Stimulated activated CD8-positive, alpha-beta memory T cell treated with anti-CD3 and anti-CD28 coated beads, Interleukin-4, amount 100 ng/mL, for 1 hour (primary cell): ENCODE measurements at places on chromosomes 7 and 10.

DNA sequence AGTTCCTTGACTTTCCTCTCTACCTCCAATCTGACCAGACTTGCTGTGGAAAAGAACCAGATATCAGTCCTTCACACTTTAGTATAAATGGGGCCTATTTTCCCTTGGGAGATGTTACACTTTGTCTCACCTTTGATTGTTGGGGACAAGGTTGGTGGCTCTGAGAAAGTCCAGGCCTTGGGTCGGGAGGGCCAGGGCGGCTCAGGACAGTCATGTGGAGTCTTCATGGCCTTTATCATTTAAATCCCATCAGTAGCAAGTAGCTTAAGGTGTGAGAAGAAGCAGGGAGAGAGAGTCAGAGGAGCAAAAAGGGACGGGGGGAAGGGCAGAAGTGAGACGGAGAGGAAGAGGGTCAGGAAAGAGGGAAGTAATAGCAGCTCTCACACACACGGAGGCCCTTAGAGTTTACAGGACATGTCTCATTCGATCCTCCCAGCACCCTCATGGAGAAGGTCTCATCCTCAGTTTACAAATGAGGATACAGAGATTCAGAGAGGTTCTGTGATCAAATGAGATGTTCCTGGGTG lies 40.5 kb downstream of the TBATA start:
- no peak for DNase-seq

DNA sequence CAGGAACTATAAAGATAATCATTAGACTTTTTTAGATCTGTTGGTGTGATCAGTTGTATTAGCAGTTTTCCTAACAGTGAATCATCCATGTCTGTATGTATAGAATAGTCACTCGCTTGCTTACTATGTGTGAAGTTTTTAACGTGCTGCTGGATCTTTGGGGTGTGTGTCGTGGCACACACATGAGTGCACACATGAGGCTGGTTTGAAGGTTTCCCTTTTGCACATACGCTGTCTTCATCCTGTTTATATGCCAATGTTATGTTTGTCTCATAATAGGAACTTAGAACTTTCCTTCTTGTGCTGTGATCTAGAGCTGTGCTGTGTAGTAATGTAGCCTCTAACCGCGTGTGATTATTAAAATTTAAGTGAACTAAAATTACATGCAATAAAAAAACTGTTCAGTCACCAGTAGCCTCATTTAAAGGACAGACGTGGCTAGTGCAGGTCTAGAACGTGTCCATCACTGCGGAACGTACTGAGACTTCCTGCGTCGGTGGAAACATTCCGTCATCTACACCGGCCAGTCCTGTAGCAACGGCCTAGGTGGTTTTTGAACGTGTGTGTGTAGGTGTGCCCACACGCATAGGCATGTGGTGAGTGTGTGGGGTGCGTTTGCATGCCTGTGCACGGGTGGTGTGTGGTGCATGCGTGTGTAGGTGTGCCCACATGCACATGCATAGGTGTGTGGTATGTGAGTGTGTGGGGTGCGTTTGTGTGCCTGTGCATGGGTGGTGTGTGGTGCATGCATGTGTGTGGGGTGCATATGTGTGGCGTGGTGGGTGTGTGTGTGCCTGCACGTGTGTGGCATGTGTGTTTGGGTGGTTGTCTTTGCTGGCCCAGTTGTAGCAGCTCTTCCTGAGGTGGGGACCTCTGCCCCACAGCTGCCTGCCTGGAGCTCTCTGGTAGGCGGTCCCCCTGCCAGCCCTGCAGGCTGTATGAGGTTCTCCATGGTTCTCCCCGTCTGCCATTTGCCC lies 56.6 kb downstream of the INPP5A start:
- DNase-seq, result no peak

DNA sequence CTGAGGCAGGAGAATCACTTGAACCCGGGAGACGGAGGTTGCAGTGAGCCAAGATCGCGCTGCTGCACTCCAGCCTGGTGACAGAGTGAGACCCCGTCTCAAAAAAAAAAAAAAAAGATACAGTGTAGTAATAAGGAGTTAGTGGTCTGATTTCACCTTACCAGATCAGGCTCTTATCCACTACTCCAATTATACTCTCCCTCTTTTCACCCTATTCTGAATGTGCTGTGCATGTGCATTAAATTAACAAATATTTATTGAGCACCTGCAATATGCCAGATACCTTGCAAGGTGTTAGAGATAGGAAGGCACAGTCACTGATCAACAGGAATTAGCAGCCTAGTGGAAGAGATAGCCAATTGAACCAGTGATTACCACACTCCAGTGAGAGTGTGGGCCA lies 241.9 kb upstream of the LRGUK start:
- DNase-seq, result no peak

- no peak for DNase-seq
Measured at GRCh38 chr7:103967401-103967800, 22.1 kb downstream of the RELN start.

DNA sequence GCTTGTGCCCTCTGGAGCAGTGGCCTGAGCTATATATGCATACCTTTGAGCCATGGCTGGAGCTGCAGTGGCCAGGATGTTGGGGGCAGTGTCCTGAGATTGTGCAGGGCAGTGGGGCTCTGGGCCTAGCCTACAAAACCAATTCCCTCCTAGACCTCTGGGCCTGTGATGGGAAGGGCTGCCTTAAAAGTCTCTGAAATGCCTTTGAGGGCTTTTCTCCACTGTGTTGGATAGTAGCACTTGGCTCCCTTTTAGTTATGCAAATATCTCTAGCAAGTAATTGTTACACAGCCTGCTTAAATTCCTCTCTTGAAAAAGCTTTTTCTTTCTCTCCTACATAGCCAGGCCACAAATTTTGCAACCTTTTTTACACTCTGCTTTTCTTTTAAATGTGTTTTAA lies 426.4 kb downstream of the ACTR3B start:
- DNase-seq, result no peak

GRCh38 chr10:32556783-32557395 lies 110.9 kb downstream of the CCDC7 start:
- no peak for DNase-seq

DNA sequence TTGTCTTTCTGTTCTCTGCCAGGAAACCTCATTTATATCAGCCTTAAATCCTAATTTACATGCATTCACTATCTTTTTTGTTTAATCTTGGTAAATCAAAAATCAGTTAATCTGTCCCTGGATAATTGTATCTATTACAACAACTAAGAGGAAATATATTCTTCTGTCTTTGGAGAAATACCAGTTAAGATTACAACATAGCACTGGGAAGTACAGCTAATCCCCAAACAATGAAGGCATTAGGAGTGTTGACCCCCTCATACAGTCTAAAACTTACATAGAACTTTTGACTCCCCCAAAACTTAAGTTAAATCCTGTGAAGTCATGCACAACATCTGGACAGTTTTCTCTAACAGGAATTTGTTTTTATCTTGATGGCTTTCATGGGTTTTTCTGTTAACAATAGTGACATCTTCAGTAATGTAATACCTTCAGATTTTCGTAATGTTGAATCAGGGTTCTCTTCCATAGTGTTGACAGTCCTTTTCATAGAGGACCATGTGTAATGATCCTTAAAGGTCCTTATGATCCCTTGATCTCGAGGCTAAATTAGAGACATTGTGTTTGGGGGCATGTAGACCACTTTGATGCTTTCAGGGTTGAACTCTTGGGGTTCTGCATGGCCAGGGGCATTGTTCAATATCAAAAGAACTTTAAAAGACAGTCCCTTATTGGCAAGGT lies 24.1 kb upstream of the ABCC2 start:
- DNase-seq, result no peak

GRCh38 chr7:55117286-55117685 lies 98.5 kb downstream of the EGFR start:
- DNase-seq, result no peak
